ENCODE measurements at places on chromosomes 12 and 14. TPM values are rescaled to one million over a fixed set of nuclear protein-coding genes. Genes with fewer than 3 reads are reported as not detected.

GRCh38 chr14:20855652-20856291, 35.4 kb upstream of the RNASE3 start:
- H3K27ac ChIP-seq = no peak overlapping the region
- peaks cover 15% of the 10 kb centered on the region for H3K27me3 ChIP-seq
- no peak overlapping the region for H3K4me3 ChIP-seq
- peaks cover 12% of the 10 kb centered on the region for H3K4me1 ChIP-seq
- no peak for DNase-seq

GRCh38 chr12:67697443-67697842, 48.9 kb downstream of the DYRK2 start:
- no peaks in the 10 kb centered on the region for H3K36me3 ChIP-seq
- no peak for DNase-seq
- no peaks in the 10 kb centered on the region for H3K27me3 ChIP-seq
- H3K4me1 ChIP-seq = no peaks in the 10 kb centered on the region

ZFHX2 gene
- 1.2 TPM for total RNA-seq

ABCD2 gene
- total RNA-seq = 1.8 TPM

- H3K4me1 ChIP-seq = peaks cover 35% of the 10 kb centered on the region
- no peak overlapping the region for H3K27ac ChIP-seq
- DNase-seq = no peak
- no peaks in the 10 kb centered on the region for H3K36me3 ChIP-seq
- H3K27me3 ChIP-seq = no peaks in the 10 kb centered on the region
Measured at GRCh38 chr12:50609292-50609874, 104.6 kb downstream of the DIP2B start.

AJUBA gene
- 7.0 TPM for total RNA-seq

GRCh38 chr14:40911141-40911540, 695.5 kb upstream of the LRFN5 start:
- no peak for DNase-seq
- no peaks in the 10 kb centered on the region for H3K27me3 ChIP-seq
- H3K4me3 ChIP-seq = no peak overlapping the region
- H3K36me3 ChIP-seq = no peaks in the 10 kb centered on the region
- H3K4me1 ChIP-seq = no peaks in the 10 kb centered on the region
- no peak overlapping the region for H3K27ac ChIP-seq

DNA sequence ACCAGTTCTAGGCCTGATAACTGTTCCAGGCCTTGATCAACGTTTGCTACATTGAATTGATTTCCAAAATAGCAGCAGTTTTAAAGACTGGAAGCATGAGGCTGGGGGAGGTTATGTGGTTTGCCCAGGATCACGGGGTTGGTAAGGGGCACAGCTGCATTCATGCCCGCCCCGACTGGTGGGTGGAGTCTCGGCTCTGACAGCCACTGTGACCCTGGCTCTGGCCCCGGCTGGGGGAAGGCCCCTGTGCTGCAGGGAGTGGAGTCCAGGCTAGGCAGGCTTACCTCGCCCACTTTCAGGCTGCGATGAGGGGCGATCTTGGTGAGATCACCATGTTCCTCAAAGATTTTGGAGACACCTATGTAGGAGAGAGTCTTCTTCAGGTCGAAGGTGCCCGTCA, 13.3 kb upstream of the SERPINA9 start:
- H3K27ac ChIP-seq = no peak overlapping the region
- peaks cover 9% of the 10 kb centered on the region for H3K4me1 ChIP-seq
- no peaks in the 10 kb centered on the region for H3K36me3 ChIP-seq
- no peak overlapping the region for H3K4me3 ChIP-seq
